ENCODE measurements at places on chromosomes 7 and 10.

DNA sequence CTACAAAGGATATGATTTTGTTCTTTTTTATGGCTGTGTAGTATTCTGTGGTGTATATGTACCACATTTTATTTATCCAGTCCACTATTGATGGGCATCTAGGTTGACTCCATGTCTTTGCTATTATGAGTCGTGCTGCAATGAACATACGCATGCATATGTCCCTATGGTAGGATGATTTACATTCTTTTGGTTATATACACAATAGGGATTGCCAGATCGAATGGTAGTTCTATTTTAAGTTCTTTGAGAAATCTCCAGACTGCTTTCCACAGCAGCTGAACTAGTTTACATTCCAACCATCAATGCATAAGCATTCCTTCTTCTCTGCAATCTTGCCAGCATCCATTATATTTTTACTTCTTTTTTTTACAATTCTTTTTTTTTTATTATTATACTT lies 35.6 kb upstream of the FAM13C start:
- no peak for DNase-seq

DNA sequence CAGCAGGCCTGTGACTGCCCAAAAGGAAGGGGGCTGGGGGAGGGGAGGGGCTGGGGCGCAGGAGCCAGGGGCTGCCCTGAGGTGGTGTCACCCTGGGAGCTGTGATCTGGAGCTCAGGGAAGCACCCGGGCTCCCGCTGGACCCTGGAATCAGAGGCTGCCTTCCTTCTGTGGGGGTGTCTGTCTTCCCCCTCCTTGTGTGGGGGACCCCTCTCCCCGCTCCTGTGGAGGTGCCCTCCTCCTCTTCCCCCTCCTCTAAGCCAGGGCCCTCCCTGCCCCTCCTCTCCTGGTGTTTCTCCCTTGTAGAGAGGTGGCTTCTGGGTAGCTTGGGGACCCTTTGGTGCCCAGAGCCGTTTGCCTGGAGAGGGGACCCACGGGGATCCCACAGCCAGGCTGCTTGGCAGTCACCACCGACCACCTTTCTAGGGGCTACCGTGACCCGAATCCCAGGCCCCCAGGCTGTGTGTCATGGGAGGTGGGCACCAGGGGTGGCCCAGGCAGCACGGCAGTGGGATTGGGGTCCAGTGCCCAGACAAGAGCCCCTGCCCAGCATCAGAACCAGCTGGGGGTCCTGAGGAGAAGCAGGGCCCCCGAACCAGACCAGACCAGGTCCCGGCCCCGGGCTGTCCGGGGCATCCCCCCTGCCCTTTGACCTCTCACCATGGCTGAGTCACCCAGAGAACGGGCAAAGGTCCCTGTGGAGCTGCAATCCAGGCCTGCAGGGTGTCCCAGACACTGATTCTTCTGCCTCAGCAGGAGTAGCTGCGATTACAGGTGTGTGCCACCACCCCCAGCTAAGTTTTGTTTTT lies 741 bp downstream of the PRAP1 start:
- no peak for DNase-seq

GRCh38 chr7:6293202-6293601 lies 20.8 kb upstream of the CYTH3 start:
- DNase-seq, result no peak

- no peak for DNase-seq
Observed at GRCh38 chr7:132004529-132004928, 448.1 kb upstream of the PODXL start.

DNA sequence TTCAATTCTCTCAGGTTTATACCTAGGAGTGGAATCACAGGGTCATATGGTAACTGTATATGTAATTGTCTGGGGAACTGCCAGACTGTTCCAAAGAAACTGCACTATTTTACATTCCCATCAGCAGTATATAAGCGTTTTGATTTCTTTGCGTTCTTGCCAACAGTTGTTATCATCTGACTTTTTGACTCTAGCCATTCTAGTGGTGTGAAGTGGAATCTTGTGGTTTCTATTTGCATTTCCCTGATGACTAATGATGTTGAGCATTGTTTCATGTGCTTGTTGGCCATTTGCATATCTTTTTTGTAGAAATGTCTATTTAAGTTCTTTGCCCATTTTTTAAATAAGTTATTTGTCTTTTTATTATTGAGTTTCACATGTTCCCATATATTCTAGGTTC lies 44.3 kb upstream of the ZC3HAV1 start:
- no peak for DNase-seq

DNA sequence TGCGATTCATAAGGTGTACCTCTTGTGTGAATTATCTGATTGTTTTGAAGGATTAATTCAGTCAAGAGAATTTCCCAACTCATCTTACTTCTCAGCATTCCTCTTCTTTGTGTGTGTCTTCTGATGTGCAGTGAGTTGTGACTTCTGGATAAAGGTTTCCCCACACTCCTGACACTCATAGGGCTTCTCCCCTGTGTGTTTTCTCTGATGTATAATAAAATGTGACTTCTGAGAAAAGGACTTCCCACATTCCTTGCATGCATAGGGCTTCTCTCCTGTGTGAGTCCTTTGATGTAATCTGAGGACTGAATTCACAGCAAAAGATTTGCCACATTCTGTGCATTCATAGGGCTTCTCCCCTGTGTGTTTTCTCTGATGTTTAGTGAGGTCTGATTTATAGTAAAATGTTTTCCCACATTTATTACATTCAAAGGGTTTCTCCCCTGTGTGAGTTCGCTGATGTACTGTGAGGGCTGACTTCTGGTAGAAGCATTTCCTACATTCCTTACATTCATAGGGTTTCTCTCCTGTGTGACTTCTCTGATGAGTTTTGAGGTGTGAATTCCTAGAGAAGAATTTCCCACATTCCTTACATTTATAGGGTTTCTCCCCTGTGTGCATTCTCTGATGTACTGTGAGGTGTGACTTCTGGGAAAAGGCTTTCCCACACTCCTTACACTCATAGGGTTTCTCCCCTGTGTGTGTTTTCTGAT lies 24.2 kb downstream of the ZNF25 start:
- DNase-seq, result no peak

- no peak for DNase-seq
Observed at GRCh38 chr7:108234971-108235450, 104.8 kb upstream of the LAMB4 start.

DNA sequence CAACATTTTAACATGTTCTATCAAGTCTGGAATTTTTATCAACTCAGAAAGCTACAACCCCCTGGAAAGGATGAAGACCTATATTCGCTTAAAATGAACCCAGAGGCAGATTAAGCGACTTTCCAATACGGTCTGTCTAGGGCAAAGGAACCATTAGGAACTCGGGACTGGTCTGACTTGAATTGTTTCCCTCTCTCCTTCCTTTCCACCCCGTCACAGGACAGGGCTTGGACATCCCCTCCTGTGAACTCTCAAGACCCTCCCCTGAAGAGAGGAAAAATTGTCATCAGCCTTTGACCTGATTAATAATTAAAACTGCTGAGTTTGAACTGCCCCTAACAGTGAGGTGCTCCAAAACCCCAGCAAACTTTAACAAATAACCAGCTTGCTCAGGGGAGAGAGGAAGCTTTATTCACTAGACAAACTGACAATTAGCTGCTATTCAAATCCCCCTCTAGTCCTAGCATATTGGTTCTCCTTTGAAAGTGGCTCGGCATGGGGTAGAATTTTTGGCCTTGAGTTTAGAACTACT lies 22.6 kb upstream of the SLF2 start:
- DNase-seq, result no peak

GRCh38 chr10:105041956-105042355 lies 400.9 kb downstream of the SORCS3 start:
- no peak for DNase-seq

GRCh38 chr10:126481181-126481580 lies 92.9 kb upstream of the ADAM12 start:
- DNase-seq, result no peak

DNA sequence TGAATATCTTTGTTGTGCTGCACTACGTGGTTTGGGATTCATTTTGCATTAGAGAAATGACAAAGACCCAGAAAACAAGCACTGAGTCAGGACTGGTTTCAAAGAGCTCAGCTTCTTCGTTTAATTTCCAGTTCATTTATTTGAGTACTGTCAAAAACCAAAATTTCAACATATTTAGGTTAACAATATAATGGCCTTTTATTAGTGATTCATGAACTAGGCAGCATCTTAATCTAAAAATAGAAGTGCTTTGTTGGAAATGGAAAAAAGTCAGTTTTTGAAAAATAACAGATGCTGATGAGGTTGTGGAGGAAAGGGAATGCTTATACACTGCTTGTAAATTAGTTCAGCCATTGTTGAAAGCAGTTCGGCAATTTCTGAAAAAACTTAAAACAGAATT lies 856.4 kb downstream of the LRMDA start:
- DNase-seq, result no peak

DNA sequence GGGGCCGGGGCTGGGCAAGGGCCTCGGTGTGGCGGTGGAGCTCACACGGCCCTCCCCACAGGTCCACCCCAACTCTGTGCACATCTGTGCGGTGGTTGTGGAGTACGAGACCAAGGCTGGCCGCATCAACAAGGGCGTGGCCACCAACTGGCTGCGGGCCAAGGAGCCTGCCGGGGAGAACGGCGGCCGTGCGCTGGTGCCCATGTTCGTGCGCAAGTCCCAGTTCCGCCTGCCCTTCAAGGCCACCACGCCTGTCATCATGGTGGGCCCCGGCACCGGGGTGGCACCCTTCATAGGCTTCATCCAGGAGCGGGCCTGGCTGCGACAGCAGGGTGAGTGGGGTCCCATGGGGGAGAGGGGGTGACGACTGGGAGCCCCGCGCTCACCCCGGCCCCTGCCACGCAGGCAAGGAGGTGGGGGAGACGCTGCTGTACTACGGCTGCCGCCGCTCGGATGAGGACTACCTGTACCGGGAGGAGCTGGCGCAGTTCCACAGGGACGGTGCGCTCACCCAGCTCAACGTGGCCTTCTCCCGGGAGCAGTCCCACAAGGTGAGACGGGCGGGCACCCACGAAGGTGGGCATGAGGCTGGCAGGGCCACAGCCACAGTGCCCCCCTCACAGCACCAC lies 8.8 kb downstream of the TMEM120A start:
- no peak for DNase-seq

DNA sequence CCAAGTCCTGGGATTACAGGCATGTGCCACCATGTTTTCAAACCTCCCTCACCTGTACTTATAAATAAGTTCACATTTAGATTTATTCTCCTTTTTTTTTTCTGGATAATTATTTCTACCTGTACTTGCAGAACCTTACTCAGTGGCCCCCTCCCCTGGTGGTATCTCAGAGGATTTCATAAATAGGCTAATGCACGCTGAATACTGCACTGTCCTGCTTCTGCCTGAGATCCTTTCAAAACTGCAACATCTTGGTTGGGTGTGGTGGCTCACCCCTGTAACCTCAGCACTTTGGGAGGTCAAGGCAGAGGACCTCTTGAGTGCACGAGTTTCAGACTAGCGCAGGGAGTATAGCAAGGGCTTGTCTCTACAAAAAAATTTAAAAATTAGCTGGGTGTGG lies 4.6 kb upstream of the BLVRA start:
- no peak for DNase-seq

DNA sequence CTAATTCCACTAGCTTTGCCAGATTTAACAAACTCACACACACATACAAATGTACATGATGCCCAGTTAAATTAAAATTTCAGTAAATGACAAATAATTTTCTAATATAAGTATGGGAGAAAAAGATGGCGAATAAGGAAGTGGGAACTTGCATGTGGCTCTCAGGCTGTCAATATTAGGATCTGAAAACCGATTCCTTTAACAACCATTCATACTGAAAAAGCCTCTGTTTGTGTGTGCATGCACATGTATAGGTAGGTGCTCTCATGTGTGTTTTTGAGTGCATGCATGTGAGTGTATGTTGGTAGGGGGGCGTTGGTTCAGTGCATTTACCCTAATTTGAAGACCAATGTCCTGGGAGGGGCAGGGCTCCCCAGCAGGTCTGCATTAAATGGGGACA lies 125.3 kb downstream of the HTR7 start:
- DNase-seq, result no peak

DNA sequence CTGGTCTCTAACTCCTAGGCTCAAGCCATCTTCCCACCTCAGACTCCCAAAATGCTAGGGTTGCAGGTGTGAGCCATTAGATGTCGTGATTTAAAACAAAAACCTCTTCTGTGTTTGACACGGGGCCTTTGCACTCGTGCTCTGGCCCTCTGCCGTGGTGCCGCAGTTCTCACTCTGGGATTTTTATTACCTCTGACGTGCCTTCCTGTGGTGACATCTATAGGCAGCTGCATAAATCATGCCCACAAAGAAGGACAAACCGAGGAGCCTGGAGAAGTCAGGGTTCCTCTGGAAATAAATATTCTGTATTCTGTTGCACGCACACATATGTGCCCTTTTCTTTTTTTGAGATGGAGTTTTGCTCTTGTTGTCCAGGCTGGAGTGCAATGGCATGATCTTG lies 25.9 kb upstream of the OCM start:
- no peak for DNase-seq

- DNase-seq, result no peak
Observed at GRCh38 chr7:139471740-139472353, 11.6 kb downstream of the KLRG2 start.

DNA sequence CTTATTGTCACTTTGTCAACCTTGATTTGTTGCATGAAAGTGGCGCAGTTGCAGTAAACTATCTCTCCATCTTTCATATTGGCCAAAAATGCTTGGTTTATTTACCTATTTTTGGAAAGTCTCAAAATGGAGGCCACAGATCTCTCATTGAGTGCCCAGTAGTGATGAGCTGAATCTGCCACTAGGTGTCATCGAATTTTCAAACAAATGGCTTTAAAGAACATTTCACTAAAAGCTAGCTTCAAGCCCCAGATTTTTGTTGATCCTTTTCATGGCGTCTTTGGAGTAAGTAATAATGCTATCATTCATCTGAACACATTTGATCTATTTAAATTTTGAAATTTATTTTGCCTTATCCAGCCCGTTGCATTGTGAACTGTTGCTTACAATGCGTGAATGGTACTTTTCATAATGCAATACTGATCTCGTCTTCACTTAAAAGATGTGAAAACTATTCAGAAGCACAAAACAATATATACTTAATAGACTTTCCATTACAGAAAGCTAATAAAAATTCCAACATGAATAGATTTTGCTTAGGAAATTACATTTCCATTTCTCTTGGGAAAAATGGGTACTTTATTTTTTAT lies 236.2 kb downstream of the DNAJB9 start:
- DNase-seq, result no peak

DNA sequence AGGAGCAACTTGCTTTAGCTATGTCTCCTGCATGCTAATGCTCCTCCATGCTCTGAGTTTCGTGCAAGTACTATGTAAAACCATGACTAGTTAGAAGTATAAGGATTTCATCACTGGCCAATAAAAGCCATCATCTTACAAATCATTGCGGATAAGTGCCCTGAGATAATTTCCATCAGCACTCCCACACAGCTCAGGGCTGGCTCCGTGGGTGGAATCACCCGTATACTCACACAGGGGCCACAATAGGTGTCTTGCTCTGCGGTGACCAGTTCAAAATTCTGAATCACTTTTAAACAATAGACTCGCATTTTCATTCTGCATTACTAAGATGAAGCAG lies 227.4 kb downstream of the PARD3 start:
- DNase-seq, result no peak

DNA sequence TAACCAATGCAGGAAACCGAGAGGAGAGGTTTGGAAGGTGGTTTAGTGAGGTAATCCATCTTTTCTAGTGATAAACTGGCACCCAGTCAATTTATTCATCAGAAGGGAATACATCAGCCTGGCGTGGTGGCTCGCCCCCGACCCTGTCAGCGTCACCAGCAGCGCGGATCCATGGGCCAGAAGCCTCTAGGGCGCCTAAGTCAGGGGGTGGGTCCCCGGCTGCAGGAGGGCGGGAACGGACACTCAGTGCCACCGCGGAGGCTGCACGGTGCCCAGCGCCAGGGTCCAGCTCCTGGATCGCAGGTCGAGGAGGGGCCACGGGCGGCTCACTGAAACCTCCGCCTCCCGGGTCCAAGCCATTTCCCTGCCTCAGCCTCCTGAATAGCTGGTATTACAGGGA lies 866 bp upstream of the ANKRD30A start:
- DNase-seq, result no peak

- DNase-seq, result no peak
Observed at GRCh38 chr10:57145548-57145947, 784.5 kb upstream of the ZWINT start.

All from cortex of kidney (tissue), 1 donor.